IMR-90 (cell line): ENCODE measurements at places on chromosomes 1 and 21. TPM values are rescaled to one million over a fixed set of nuclear protein-coding genes. Genes with fewer than 3 reads are reported as not detected.

The ADGRB2 gene
- total RNA-seq: 2.2 and 2.5 TPM in 2 replicates

The ZFP69B gene
- total RNA-seq: 6.8 and 8.1 TPM in 2 replicates

The HAO2 gene
- total RNA-seq: not detected in 2 replicates

The CFHR3 gene
- total RNA-seq: not detected in 2 replicates

The KCNQ4 gene
- total RNA-seq: not detected in 2 replicates

The B3GALNT2 gene
- total RNA-seq: 32.8 and 39.4 TPM in 2 replicates

The TPR gene
- total RNA-seq: 60.4 and 63.6 TPM in 2 replicates

The PPFIA4 gene
- 3.6 and 5.4 TPM in 2 replicates for total RNA-seq

The KCNA2 gene
- total RNA-seq: under 0.01 TPM in 1 of 2 replicates, not detected in the other

The BLACAT1 gene
- under 0.01 TPM in 1 of 2 replicates, not detected in the other for total RNA-seq

The SELENOF gene
- total RNA-seq: 60.0 and 128 TPM in 2 replicates

The DYNLT4 gene
- total RNA-seq: 0.56 TPM in 1 of 2 replicates, not detected in the other

The FCGR1A gene
- total RNA-seq: not detected in 2 replicates

The OR2T10 gene
- total RNA-seq: not detected in 2 replicates

GRCh38 chr1:175525222-175525621 lies 218.2 kb downstream of the TNR start:
- no peak for DNase-seq

- DNase-seq: no peak
Observed at GRCh38 chr1:75796376-75797272, at the start of gene MSH4. Gene MSH4 (plus strand): TSS chr1:75796882. CDS start chr1:75796986, 104 bp downstream.

- DNase-seq: peak; percentile 61
Observed at GRCh38 chr1:183569141-183569540, 21.1 kb downstream of the NCF2 start.

GRCh38 chr1:32333251-32333963 lies 2.6 kb downstream of the MARCKSL1 start:
- DNase-seq: no peak

DNA sequence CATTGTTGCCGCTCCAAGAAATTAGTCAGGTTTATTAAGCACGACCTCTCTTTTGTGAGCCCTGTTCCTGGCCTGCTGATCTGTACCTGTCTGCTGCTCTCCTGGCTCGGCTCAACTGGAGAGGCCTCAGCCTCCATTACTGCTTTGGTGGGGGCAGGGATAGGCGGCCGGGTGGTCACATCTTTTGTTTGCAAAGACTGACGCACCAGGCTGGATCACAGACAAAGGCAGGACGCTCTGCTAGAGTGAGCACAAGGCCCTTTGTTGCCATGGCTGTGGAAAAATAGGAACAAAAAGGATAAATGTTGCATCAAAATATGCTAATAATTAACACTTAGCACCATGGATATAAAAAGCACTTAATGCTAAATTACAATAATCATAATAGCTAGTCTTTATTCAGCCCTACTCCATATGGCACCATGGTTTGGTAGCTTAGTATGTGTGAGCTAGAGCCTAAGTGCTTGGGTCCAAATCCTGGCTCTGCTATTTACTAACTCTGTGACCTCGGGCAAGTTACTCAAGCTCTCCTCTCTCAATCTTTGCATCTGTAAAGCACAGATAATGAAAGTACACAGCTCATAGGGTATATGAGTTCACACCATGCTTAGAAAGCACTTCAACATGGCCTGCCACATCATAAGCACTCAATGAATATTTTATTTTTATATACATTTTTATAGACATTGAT lies 28.9 kb upstream of the HPDL start:
- no peak for DNase-seq

- DNase-seq: no peak
Observed at GRCh38 chr1:3168678-3169077, 99.7 kb downstream of the PRDM16 start.

DNA sequence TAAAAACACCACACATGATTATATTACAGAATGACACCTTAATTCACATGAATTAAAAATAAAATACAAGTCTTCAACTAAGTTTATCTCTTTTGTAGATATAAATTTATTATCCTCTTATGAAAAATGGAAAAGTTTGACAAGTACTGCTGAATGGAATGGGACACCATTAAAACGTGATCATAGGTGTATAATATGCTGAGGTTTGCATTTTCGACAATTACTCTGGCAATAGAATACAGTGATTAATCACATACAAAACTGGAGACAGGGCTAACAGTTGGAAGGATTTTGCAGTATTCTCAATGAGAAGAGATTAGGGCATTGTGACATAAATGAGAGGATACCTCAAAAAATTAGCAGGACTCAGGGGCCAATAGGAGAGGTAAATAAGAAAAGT lies 17.1 kb upstream of the PLPPR4 start:
- no peak for DNase-seq

DNA sequence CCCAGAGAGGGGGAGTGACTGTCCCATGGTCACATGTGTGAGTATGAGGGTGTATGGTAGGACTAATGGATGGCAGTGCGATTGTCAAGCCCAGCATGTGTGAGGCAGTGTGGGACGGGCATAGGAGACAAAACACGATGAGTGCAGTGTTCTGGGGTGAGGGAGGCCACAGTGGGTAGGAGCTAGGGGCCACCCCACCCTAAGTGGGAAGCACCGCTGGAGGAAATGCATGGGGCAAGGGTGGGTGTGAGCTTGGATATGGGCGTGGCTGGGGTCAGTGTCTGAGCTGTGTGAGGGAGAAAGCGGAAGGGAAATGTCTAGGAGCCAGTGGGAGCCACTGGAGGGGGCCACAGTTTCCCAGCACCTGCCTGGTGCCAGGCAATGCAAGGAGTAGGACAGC lies 56.5 kb downstream of the FOXO6 start:
- no peak for DNase-seq

- no peak for DNase-seq
Observed at GRCh38 chr1:214740471-214740870, 137.5 kb downstream of the CENPF start.

DNA sequence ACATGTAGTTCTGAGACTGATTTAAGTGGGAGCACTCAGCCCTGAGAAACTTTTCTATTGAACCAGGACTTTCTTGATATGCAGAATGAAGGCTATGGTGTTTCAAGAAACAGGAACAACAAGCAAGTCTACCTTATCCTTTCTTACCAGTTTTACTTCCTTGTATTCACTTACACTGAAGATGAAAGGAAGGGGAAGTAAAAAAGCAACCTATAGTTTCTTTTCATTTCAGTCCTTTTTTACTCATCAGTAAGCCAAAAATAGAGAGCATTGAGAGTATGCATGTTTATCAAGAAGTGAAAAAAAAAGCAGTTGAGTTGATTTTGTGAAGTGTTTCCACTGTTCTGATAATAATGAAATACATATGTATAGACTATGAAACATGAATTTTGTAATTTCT lies 1010.3 kb downstream of the AMY1C start:
- no peak for DNase-seq

GRCh38 chr21:45479691-45480675 lies 62.3 kb downstream of the SLC19A1 start:
- DNase-seq: no peak

- DNase-seq: no peak
Observed at GRCh38 chr1:245510144-245510543, 355.4 kb downstream of the KIF26B start.

- DNase-seq: no peak
Observed at GRCh38 chr1:162206300-162206699, 136.8 kb downstream of the NOS1AP start.

DNA sequence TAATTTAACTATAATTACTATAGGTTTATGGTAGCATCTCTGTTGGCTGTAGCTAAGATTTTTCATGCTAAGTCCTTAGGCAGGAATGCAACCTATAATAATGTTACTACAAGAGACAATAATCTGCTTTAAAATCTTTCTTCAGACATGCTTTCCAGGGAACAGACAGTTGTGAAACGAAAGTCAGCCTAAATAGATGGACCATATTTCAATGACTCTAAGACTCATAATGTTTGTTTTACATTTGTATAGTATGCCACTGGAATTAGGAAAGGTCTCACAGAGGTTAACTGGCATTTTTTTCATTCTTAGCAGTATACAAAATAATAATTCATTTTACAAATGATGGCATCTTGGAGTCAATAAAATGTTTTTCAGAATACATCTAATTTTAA lies 8.1 kb downstream of the RERE start:
- no peak for DNase-seq

- DNase-seq: no peak
Observed at GRCh38 chr1:79692519-79692918, 686.0 kb upstream of the ADGRL4 start.

- no peak for DNase-seq
Observed at GRCh38 chr1:156490401-156491032, 10.1 kb downstream of the MEF2D start.

DNA sequence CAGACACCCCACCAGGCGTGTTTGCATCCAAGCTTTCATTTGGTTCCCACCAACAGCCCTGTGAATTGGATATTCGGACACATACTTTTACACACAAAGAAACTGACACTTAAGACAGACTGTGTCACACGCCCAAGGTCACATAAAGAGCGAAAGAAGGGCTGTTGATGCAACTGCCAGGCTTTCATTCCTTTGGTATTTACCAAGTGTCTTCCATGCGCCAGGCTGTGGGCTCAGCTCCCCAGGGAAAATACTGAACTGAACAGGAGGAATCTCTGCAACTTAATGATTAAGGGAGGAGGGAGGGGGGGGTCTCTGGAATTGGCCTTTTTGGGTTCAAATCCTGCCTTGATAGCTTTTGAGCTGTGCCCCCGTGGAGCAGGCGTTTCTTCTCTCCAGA lies 122.8 kb downstream of the ACTL8 start:
- no peak for DNase-seq

GRCh38 chr1:211543025-211543424 lies 35.9 kb downstream of the SLC30A1 start:
- DNase-seq: no peak

DNA sequence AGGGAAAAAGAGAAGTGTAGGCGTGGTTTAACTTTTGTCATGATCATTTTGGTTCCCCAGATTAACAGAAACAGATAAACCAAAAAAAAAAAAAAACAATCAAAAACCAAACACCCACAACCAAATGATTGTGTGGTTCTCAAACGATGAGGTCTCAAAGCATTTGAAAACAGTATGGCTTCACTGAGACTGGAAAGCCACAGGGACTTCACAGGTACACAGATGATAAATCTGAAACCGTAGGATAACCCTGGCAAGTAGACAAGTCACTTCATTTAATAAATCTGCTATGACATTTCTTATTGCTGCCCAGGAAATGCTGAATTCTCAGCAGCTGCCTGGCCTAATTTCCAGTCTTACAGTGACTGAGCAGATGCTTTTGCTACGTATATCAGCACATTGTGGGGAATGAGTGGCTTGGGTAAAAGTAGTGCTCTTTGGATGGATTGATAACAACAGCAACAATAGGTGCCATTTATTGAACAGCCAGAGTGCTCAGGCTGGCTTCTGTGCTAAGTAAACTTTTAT lies 6.1 kb downstream of the ST6GALNAC3 start:
- DNase-seq: no peak

- DNase-seq: no peak
Observed at GRCh38 chr21:33775100-33775828, 133.0 kb downstream of the ITSN1 start.

- peak; percentile 74 for DNase-seq
Observed at GRCh38 chr1:205591522-205592351, 40.1 kb downstream of the ELK4 start.

- DNase-seq: no peak
Observed at GRCh38 chr1:11769274-11769673, 7.3 kb downstream of the C1orf167 start.

- DNase-seq: no peak
Observed at GRCh38 chr1:31143455-31143854, 77.9 kb upstream of the PUM1 start.

- no peak for DNase-seq
Observed at GRCh38 chr1:81921344-81921743, 120.6 kb downstream of the ADGRL2 start.

GRCh38 chr1:182110635-182111034 lies 49.1 kb upstream of the ZNF648 start:
- no peak for DNase-seq

DNA sequence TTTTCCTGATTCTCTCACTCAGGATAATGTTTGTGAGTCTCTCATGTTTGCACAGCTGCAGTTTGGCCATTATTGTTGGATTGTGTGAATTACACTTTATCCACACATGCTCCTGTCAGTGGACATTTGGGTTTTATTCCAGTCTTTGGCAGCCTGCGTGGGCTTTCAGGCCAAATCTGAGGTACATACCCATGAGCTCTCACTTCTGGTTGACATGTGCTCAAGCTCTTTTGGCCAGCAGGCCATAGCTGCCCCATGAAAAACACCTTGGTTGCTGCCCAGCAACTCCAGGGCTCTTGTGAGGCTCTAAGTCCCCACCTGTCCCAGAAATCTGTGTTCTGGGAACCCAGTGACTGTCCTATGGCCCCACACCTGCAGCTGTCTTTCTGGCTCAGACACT lies 124.5 kb upstream of the GALNT2 start:
- no peak for DNase-seq

GRCh38 chr1:63782982-63783381 lies 9.2 kb downstream of the ROR1 start:
- no peak for DNase-seq

- DNase-seq: peak; percentile 92
Observed at GRCh38 chr1:17768651-17769241, 13.6 kb downstream of the ACTL8 start.

GRCh38 chr1:241167121-241167630 lies 189.8 kb downstream of the RGS7 start:
- no peak for DNase-seq

GRCh38 chr1:4317207-4317606 lies 337.2 kb upstream of the AJAP1 start:
- no peak for DNase-seq

- DNase-seq: no peak
Observed at GRCh38 chr21:29719521-29719920, 220.3 kb downstream of the GRIK1 start.

- no peak for DNase-seq
Observed at GRCh38 chr1:204891860-204892259, 21.2 kb downstream of the NFASC start.

GRCh38 chr1:24862775-24863483 lies 67.1 kb downstream of the RUNX3 start:
- no peak for DNase-seq

GRCh38 chr1:67001682-67002425 lies 52.1 kb downstream of the SLC35D1 start:
- no peak for DNase-seq

GRCh38 chr1:155247667-155248553 lies 7.4 kb downstream of the ENTREP3 start:
- no peak for DNase-seq

GRCh38 chr21:34942911-34943310 lies 106.2 kb downstream of the RUNX1 start:
- DNase-seq: no peak

GRCh38 chr1:18817795-18818435 lies 41.5 kb downstream of the TAS1R2 start:
- DNase-seq: no peak

DNA sequence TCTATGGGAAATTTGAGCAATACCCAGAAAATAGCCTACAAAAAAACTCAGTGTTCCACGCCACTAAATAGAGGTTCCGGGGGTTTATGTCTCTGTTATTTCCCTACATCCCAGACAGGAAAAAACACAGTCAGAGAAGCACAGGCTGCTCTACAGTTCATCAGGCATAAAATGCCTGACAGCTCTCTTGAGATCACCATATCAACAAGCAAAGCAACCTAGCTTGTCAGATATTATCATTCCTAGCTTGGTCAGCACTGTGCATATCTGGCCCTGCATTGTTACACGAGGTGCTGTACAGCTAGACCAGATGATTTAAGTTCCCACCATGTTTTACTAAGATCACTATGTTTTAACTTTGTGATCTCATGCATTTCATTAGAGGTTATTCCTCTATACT lies 172.6 kb downstream of the PTPRC start:
- DNase-seq: no peak
